ENCODE measurements at places on chromosomes 4 and X.

DNA sequence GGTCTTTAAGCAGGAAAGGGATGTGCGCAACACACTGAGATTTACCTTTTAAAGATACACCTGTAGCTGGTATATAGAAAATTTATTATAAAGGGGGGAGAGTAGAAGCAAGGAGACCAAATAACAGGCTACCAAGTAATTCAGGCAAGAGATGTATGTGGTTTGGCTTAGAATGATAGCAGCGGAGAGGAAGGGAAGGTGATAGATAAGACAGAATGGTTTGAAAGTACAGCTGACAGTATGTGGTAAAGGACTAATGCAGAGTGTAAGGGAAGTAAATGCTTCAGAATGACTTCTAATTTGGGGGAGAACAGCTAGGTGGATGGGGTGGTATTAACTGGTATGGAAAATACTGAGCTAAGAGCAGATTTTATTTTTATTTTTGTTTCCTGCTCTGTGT, 308.9 kb downstream of the ANTXR2 start:
- no peak for DNase-seq

GRCh38 chr4:16617435-16617834, 281.0 kb downstream of the LDB2 start:
- no peak for DNase-seq

DNA sequence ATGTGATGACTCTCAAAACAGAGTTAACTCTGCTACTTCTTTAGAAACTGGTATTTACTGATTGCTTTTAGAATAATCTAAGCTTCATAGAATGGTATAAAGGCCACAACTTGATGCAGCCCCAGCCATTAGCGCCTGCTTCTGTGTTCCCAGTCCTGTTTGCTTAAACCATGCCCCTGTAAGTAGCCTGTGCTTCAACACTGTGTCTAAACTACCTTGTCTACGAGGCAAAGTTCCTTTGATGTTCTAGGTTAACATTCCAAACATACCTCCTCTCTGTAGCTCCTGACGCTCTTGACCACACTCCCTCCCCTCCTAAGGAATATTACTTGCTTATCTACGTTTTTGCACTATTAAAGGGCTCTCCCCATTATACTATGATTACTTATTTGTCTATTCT, 352.5 kb upstream of the ADGRL3 start:
- DNase-seq, result no peak

DNA sequence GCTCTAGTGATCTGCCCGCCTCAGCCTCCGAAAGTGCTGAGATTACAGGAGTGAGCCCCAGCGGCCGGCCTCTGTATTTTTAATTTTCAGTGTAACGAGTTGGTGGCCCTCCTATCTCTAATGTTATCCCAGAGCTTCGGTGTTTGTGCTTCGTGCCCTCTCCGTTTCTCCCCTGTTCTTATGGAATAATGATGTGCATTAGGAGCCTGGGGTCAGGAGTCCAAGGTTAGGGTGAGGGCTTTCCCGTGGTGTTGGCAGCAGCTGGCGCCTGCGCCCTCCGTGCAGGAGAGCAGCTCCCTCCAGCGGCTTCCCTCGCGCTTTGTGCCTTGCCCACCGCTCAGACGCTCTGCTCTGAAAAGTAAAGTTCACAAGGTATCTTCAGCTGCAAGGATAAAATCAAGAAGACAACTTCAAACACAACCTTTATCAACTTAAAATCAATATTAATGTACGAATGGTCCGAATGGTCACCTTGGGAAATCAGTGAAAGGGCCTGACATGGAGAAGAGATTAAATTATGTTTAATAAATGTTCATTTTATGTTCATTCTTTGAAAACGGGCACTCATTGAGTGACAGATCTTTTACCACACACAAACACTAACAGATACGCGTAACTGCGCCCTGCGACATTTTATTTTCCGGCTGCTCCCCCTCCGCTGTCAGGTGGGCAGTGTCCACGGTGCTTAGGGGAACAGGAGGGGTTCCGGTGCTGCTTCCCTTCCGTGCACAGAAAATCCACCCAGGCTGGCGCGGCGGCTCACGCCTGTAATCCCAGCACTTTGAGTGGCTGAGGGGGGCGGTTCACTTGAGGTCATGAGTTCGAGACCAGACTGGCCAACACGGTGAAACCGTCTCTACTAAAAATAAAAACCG, 62.4 kb downstream of the TRAPPC11 start:
- DNase-seq, result peak; percentile 25

- no peak for DNase-seq
These were observed 306.0 kb downstream of the RPA4 start for GRCh38 chrX:97189668-97190067.

DNA sequence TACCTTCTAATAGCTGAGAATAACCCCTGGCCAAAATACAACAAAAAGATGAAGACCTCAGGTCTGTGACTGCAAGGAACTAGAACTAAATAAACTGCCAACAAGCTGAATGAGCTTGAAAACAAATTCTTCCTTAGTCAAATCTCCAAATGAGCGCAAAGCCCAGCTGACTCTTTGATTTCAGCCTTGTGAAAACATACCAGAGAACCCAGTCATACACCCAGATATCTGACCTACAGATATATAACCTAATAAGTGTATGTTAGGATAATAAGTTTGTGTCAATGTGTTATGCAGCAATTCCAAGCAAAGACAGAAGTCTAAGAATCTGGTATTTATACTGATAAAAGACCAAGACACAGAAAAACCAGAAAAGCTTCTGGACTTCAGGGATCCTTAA, 38.0 kb upstream of the ADGRL3 start:
- DNase-seq, result no peak

DNA sequence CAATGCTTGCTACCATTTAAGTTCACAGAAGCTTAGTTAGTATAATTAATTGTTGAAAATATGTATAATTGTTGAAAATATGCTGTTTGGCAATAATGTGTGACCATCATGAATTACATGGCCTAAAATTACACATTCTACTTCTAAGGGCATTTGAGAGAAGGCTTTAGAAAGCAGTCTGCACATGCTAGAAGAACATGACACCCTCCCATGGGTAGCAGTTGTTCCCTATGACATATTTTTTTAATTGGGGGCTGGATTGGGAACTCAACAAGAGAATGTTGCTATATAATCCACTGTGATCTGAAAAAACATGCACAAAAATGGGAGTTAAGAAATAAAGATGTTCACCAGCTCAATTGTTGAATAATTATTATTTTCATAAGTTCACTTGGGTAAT, 331.4 kb downstream of the ARHGAP24 start:
- DNase-seq, result no peak

DNA sequence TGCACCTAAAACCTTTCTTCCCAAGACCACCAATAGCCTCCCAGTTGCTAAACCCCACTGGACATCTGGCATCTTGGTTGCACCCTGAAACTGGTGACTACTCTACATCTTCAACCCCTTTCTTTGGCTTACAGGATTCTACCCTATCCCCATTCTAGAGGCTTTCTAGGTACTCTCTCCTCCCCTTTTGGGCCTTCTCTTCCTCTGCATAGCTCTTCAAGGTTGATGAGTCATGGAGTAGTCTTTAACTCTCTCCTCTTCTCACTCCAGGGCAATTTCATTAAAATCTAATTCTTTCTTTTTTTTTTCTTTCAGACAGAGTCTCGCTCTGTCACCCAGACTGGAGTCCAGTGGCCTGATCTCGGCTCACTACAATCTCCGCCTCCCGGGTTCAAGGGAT, 16.8 kb downstream of the APOO start:
- no peak for DNase-seq

DNA sequence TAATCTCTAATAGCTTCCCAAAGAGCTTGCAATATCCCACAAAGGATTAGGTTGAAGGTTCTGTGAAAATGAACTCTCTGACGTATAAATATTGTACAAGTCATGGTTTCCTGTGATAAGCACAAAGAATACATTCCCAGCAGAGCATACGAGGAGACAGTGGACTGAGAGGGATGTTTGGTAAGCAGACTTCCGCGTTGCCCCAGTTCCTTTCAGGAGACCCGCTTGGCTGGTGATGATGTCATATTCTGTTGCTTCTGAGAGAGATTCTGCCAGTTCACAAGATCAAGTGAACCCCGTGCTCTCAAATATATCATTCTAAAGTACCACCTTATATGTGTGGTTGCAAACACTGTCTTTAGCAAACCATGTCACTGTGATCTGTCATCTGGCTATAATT, 323.9 kb upstream of the CASK start:
- no peak for DNase-seq

- no peak for DNase-seq
These were observed 13.0 kb downstream of the SEPTIN11 start for GRCh38 chr4:76962406-76963130.

DNA sequence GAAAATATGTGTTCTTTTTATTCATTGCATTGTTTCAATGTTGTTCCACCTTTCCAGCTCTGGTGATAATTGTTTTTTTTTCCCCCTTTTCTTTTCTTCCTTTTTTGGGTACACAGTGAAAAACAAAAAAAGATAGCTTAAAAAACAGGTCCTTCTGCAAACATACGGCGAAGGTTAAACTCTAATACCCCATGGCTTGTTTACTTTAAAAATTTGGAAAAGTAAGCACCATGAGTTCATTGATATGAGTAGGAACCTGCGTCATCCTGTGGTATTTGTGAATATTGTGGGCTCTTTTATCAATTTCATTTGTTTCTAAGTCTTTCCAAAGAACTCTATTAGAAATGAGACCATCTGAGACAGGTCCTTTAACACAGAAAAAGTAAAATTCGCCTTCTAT, 123.5 kb downstream of the CHRNA9 start:
- no peak for DNase-seq

- no peak for DNase-seq
These were observed 7.7 kb downstream of the NSG1 start for GRCh38 chr4:4394644-4395043.

GRCh38 chrX:30627818-30628652, 25.2 kb upstream of the GK start:
- no peak for DNase-seq

DNA sequence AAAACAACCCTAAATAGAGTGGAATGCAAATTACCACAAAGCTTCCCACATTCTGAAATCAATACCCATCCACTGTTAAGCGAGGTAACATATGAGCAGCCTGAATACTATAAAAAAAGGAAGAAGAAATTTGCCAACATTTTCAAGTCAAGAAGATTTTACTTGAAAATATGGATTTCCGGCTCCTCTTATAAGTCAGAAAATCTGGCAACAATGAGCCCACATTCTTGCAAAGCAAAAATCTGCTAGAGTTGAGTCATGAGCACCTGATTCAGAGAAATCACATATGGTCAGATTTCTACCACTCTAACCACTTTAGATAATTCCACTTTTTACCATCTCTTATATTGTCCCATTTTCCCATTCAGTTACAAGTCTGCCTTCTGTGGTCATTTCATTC, 395.7 kb downstream of the DTHD1 start:
- no peak for DNase-seq

GRCh38 chrX:150482537-150483206, 85.7 kb upstream of the MTM1 start:
- DNase-seq, result peak; percentile 47

DNA sequence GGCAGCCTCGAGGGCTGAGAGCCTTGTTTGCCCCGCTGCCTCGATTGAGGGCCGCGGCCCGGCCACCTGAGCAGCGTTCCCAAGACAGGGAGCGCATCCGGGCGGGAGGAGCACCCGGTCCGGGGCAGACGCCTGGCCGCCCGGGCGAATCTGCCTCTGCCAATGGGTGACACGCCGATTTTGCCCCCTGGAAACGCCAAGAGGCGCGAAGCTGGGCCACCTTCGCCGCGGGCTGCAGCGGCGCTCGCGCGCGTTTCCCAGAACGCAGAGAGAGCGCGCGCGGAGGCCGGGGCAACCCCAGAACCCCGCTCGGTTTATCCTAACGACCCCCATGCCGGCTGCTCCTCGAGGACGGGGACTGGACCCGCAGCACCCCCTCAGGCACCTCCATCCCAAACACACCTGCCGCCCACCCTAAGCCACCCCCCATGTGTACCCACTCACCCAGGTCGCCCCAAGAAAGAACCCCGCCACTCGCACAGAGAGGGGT, 575 bp downstream of the MAP7D2 start:
- no peak for DNase-seq

GRCh38 chr4:82362565-82362964, 11.2 kb downstream of the HNRNPD start:
- no peak for DNase-seq

GRCh38 chrX:9539605-9540387, 74.9 kb downstream of the TBL1X start:
- DNase-seq, result no peak

GRCh38 chr4:57371671-57372070, 261.5 kb upstream of the IGFBP7 start:
- DNase-seq, result no peak

DNA sequence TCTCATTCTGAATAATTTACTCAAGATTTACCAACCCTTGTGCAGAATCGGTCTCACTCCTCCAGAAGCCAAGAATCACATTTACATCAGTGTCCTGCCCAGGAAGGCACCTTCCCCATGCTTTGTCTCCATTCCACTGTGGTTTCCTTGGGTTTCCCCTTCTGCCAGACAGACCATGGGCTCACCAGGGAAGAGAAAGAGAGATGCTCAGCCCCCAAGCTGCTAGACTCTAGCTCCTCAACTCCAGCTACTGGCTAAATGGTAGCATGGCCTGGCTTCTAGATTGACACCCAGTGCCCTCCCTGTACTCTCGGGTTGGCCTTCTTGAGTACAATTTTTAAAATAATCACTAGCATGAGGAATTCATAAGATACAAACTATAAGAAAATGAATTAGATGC, 12.9 kb downstream of the TLR10 start:
- no peak for DNase-seq

DNA sequence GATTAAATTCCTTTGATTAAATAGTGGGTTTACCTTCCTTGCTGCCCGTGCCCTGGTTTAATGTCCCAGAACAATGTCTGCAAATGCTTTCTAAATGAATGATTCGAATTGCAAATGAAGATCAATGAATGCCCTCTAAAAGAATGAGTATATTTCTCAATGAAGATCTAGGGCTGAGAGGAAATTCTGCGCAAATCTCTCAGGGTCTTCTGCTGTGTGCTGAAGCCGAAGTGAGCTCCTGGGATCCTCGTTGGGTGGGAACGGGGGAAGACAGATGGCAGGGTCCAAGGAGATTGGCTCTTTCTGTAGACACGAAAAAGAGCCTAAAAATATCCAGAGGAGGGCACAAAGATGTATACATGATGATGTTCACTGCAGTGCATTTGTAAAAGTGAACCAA, 224.8 kb downstream of the STIM2 start:
- no peak for DNase-seq

DNA sequence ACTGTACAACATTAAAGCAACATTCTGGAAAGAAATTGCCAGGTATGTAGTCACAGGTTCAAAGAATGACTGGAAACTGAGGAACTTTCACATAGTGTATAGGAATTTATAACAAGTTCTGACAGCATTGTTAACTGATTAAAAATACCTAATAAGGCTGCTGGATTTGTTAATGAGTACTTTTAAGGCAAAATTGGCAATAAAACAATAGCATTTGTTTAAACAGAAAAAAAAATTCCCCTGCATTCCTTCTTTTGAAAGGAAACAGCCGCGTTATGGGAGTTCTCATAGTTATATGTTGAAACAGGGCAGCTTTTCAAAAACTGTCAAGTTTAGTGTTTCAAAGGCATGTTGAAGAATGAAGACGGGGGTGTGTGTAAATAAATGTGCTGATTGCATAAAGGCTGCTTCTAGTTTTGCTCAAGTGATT, 282.5 kb upstream of the FAT1 start:
- DNase-seq, result no peak
